Pericardium fibroblast (primary cell): ENCODE measurements at places on chromosomes 1 and 21. TPM values are rescaled to one million over a fixed set of nuclear protein-coding genes. Genes with fewer than 3 reads are reported as not detected.

SMCP gene
- total RNA-seq: not detected in 2 replicates

FNDC10 gene
- total RNA-seq: 22.8 and 23.8 TPM in 2 replicates

DNASE2B gene
- total RNA-seq: 0.23 TPM in 1 of 2 replicates, not detected in the other

BROX gene
- 19.4 and 34.1 TPM in 2 replicates for total RNA-seq

TRMT13 gene
- total RNA-seq: 5.6 and 9.2 TPM in 2 replicates

AGO3 gene
- 8.2 and 11.7 TPM in 2 replicates for total RNA-seq
